ENCODE measurements at places on chromosomes 12 and 14.

DNA sequence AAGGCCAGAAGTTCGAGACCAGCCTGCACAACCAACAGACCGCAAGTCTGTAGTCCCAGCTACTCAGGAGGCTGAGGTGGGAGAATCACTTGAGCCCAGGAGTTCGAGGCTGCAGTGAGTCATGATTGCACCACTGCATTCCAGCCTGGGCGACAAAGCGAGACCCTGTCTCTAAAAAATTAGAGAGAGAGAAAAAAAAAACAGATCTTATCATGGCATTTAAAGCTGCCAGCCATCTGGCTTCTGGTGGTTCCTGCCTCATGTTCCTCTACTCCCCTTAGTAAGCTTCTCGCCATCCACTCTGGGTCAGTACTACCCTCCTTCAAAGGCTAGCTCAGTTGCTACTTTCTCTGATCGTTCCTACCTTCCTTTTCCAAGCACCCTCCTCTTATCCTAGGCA lies 16.1 kb downstream of the CLSTN3 start:
- DNase-seq, result no peak

DNA sequence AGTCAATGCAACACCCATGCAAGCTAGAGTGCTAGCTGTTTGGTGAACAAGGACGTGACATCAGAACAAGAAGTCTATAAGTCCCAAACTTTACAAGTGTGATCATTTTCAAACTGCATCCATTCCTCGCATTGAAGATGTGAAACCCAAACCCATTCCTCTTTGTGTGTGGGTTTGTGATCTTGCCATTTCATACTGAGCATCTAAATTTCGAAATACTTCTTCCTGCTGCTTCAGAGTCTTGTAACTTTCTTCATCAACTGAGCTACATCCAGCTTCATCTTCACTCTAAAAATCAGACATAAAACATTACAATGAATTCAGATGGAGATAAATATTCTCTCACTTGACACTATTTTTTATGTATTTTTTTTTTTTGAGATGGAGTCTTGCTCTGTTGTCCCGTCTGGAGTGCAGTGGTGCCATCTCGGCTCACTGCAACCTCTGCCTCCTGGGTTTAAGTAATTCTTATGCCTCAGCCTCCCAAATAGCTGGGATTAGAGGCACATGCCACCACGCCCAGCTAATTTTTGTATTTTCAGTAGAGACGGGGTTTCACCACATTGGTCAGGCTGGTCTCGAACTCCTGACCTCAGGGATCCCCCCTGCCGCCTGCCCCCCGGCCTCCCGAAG lies 4.8 kb upstream of the ZCCHC8 start:
- DNase-seq, result peak; percentile 41

DNA sequence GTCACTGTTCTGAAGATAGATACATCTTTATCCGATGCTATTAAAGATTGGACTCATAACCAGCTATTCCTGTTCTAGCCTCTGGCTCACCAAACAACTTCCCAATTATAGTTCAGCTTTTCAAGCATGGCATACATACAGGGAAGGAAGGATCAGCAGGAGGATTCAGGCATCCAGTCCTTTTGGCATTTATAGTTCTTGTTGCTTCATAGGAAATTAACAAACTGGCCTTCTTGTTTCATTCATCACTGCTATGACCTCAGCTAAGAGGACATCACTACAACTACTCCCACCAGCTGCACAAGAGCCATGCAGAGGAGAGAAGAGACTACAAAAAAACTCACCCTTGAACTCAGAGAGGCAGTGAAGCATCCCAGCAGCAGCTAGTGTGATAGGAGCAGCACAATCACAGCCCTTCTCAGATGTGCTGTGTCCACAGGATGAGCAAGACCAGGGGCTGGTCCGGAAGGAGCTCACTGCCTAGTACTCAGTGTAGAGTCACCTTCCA lies 100.5 kb downstream of the SPTSSA start:
- no peak for DNase-seq

GRCh38 chr12:29253906-29254625 lies 105.0 kb downstream of the FAR2 start:
- DNase-seq, result no peak

DNA sequence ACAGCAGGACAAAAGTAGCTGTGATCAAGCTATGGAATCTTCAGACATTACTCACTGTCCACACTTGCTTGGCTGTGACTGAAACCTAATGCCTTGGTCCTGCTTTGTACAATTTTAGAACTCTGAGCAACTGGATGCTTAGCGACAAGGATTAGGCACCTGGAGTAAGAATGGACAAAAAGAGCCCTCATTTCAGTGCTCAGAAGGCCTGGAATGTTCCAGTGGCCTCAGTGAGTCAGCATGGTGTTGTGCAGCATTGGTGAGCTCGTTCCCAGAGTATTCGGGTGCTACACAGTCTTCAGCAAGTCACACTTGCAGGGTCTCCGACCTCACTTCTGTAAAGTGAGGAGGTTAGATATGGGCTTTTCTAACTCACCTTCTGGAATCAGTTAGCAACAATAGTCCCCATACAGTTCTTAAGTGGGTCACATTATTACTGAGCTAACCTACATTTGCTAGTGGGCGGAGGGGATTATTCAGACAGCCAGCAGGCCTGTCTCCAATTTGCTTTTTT lies 108.0 kb upstream of the MDM1 start:
- no peak for DNase-seq

DNA sequence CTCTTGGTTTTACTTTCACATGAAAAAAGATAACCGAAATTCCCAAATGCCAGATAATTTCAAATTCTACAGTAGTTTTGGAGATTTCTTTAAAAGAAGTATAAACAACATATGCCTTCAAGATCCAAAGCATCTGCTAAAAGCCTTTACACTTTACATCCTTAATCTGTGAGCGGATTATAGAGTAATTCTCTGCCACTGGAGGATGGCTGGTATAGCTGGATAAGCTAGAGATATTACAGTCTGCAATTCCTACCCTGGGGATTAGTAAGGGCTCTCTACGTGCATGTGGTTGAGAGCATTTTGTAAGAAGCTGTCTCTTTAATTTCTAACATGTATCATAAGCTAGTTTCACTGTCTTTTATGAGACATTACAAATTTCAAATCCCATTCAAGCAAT lies 240.3 kb upstream of the HMGA2 start:
- no peak for DNase-seq

DNA sequence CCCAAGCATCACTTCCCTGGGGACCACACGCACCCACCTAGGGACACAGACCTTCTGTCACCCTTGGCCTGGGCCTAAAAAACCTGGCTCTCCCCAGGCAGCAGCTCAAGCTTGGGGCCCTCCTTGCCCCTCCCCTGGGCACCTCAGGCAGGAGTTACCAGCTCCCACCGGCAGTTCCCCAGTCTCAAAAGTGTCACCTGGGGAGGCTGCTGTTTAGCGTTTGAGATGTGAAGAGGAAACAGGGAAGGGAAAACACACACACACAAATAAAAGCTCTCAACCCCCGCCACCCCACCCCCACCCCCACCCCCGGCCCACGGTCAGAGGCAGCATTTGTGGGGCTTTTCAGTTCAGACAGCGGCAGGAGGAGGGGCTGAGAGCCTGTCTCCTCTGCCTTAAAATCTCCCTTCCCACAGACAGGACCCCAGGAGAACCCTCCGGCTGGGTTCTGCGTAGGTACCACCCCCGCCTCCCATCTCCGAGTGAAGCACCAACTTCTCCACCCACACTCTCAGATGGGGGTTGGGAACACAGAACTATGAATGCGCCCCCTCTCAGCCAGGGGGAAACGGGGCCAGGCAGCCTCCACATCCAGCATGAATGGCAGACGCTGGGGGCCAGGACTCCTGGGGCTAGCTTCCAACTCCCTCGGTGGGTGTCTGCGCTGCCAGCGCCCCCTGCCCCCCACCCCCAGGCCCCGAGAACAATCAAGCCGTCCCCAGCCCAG lies 3.0 kb downstream of the NCOR2 start:
- DNase-seq, result no peak

DNA sequence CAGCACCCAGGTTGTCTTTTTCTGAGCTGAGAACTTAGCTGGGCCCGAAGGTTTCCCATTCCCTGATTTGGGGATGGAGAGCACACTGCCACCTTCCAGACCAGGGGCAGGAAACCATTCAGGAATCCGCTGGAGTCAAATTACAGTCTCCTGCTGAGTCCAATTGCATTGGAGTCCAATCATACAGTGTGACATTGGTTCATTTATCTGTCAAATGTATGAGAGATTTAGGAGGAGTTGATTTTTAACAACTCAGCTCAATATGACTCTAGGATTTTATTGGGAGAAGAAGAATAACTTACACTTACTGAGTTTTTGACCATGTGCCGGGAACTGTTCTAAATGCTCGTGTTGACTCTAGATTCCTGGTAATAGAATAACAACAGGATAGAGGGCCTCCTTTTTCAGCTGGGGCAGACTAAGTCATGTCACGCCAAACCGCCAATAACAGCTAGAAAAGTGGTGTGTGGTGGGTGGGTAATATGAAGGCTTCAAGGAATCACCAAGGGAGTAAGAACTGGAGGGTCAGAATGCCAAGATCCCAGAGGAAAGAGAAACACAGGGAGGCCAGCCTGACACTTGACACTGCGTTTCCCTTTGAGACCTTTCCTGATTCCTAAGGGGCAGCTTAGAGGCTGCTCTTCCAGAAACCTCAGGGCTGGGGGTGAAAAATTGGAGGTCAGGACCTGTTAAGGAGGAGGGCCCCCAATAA lies 11.5 kb downstream of the SYNDIG1L start:
- DNase-seq, result no peak

DNA sequence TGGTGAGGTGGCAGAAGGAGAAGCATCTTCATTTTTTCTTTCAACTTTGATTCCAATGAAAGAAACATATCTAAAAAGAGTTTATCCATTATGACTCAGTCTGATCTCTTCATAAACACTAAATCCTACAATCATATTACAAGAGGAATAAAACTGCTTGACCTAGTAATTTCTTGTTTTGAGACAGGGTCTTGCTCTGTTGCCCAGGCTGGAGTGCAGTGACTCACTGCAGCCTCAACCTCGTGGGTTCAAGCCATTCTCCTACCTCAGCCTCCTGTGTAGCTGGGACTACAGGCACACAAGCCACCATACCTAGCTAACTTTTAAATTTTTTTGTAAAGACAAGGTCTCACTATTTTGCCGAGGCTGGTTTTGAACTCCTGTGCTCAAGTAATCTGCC lies 147.2 kb downstream of the NDUFA12 start:
- DNase-seq, result no peak

Data from AML-193 (cell line).